Activated CD4-positive, alpha-beta T cell treated with anti-CD3 and anti-CD28 coated beads, Interleukin-2, amount 10 ng/mL, durations not matched to agents 24 days and 14 days (primary cell): ENCODE measurements at places on chromosomes 5 and 9. TPM values are rescaled to one million over a fixed set of nuclear protein-coding genes. Genes with fewer than 3 reads are reported as not detected.

NEK6 gene
- total RNA-seq, result 26.4 and 32.5 TPM in 2 replicates

CARTPT gene
- total RNA-seq, result not detected in 2 replicates

STK32A gene
- total RNA-seq, result not detected in 2 replicates

TSPAN17 gene
- 29.3 and 32.0 TPM in 2 replicates for total RNA-seq

FBXW11 gene
- 53.3 and 54.4 TPM in 2 replicates for total RNA-seq

POLR3G gene
- total RNA-seq, result 22.2 and 25.1 TPM in 2 replicates

SLC6A7 gene
- total RNA-seq, result not detected in 2 replicates

AHRR gene
- total RNA-seq, result 25.8 and 26.0 TPM in 2 replicates

SARDH gene
- 0.54 and 0.68 TPM in 2 replicates for total RNA-seq

CCDC152 gene
- 6.6 and 6.9 TPM in 2 replicates for total RNA-seq

CDX1 gene
- total RNA-seq, result not detected in 2 replicates

PRDM12 gene
- total RNA-seq, result 0.21 and 0.28 TPM in 2 replicates

HSD17B4 gene
- total RNA-seq, result 52.5 and 70.4 TPM in 2 replicates

SLC22A4 gene
- 1.1 and 2.1 TPM in 2 replicates for total RNA-seq

GFPT2 gene
- 0.42 TPM in 1 of 2 replicates, not detected in the other for total RNA-seq

PLAC8L1 gene
- total RNA-seq, result 0.57 and 1.2 TPM in 2 replicates

TMEM215 gene
- not detected in 2 replicates for total RNA-seq

DMRT1 gene
- not detected in 2 replicates for total RNA-seq

CAVIN4 gene
- total RNA-seq, result 0.19 and 0.21 TPM in 2 replicates

RNF183 gene
- total RNA-seq, result 0.12 TPM in 1 of 2 replicates, not detected in the other

FBP2 gene
- total RNA-seq, result not detected in 2 replicates

RFESD gene
- total RNA-seq, result 4.0 and 4.2 TPM in 2 replicates

SLIT3 gene
- 0.75 and 1.1 TPM in 2 replicates for total RNA-seq

ST8SIA4 gene
- 61.3 and 62.3 TPM in 2 replicates for total RNA-seq

DBH gene
- total RNA-seq, result not detected in 2 replicates

CCL28 gene
- total RNA-seq, result 7.4 and 7.5 TPM in 2 replicates

FSD1L gene
- total RNA-seq, result 4.4 and 4.8 TPM in 2 replicates

ADGRD2 gene
- not detected in 2 replicates for total RNA-seq

ANKRD31 gene
- 0.33 and 0.47 TPM in 2 replicates for total RNA-seq

SHISAL2B gene
- total RNA-seq, result not detected in 2 replicates

IFNA13 gene
- not detected in 2 replicates for total RNA-seq

CNTFR gene
- not detected in 2 replicates for total RNA-seq

IFNA21 gene
- not detected in 2 replicates for total RNA-seq

MARVELD2 gene
- 0.26 and 0.36 TPM in 2 replicates for total RNA-seq

PCDHGC4 gene
- not detected in 2 replicates for total RNA-seq

PCDHGB7 gene
- total RNA-seq, result 0.12 and 0.17 TPM in 2 replicates

FOXE1 gene
- not detected in 2 replicates for total RNA-seq

ADAMTS13 gene
- total RNA-seq, result 1.3 and 1.5 TPM in 2 replicates

CDC25C gene
- total RNA-seq, result 6.7 and 7.9 TPM in 2 replicates

CATSPER3 gene
- total RNA-seq, result 0.54 and 0.64 TPM in 2 replicates

HDHD3 gene
- total RNA-seq, result 16.5 and 17.8 TPM in 2 replicates
